ENCODE measurements at places on chromosomes 13 and 19. TPM values are rescaled to one million over a fixed set of nuclear protein-coding genes. Genes with fewer than 3 reads are reported as not detected.

SBSN gene
- not detected for total RNA-seq

CAPS gene
- 18.6 TPM for total RNA-seq

CYP4F2 gene
- total RNA-seq, result 8.5 TPM

YJU2 gene
- total RNA-seq, result 18.1 TPM

CEACAM19 gene
- total RNA-seq, result 6.5 TPM

PRTN3 gene
- not detected for total RNA-seq

ZNF793 gene
- 3.2 TPM for total RNA-seq

GRCh38 chr19:43532571-43532961, 422 bp upstream of the ZNF575 start:
- peak; percentile 83 for DNase-seq

DNA sequence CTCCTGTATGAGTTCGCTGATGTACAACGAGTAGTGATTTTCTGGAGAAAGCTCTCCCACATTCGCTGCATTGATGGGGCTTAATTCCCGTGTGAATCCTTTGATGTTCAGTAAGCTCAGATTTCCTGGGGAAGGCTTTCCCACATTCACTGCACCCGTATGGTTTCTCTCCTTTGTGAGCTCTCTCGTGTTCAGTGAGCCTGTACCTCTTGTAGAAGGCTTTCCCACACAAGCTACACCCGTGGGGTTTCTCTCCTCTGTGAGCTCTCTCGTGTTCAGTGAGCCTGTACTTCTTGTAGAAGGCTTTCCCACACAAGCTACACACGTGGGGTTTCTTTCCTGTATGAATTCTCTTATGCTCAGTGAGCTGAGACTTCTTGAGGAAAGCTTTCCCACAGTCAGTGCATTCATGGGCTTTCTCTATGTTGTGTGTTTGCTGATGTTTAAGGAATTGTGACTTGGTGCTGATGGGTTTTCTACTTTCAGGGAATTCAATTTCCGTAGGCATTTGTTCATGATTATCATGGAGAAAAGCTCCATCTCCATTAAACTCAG, 3.5 kb upstream of the ZNF577 start:
- no peak for DNase-seq

- no peak for DNase-seq
Observed at GRCh38 chr13:96218475-96218874, 128.6 kb downstream of the HS6ST3 start.

DNA sequence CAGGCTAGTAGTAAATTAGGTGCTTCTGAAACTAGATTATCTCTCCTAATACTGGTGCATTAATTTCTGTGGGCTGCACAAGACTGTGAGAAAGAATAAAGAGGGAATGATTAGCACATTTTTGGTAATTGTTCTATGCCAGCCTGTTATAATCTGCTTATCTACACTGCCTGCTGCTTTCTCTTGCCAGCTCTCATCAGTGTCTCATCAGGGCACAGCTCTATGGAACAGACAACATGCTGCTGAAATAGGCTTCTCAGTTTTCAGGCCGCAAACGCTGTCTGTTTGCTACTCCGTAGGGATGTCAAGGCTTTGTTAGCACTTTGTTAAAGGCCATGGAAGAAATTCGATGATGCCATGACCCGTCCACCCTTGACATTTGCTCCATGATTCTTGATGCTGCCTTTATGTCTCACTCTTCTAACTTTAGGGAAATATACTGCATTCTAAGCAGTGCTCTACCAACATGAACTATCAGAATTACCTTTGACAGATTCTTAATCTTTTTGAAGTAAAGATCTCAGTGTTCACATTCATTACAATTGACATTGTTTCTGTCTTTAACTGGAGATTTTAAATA, 84.0 kb upstream of the PRR20A start:
- no peak for DNase-seq

DNA sequence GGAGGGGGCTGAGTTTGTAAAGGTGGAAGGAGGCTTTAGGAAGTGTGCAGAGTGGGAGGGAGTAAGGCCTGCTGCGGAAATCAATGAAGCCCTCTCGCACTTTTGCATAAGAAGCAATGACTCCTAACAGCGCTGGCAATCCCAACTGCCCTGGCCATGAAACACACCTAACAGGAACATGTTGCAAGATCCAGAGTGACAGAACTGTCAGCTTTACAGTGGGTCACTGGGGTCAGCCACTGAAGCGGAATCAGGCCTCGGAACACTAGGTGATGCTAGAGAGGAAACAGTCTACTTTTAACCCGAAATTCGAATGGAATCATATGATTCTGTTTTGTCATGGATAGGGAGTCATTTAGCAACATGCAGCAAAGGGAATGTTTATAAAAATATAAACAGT, 54.4 kb downstream of the FGF14 start:
- no peak for DNase-seq

GRCh38 chr19:33290956-33291622, 11.2 kb downstream of the CEBPA start:
- DNase-seq, result no peak

- no peak for DNase-seq
Observed at GRCh38 chr19:35287713-35288112, 4.2 kb upstream of the MAG start.

DNA sequence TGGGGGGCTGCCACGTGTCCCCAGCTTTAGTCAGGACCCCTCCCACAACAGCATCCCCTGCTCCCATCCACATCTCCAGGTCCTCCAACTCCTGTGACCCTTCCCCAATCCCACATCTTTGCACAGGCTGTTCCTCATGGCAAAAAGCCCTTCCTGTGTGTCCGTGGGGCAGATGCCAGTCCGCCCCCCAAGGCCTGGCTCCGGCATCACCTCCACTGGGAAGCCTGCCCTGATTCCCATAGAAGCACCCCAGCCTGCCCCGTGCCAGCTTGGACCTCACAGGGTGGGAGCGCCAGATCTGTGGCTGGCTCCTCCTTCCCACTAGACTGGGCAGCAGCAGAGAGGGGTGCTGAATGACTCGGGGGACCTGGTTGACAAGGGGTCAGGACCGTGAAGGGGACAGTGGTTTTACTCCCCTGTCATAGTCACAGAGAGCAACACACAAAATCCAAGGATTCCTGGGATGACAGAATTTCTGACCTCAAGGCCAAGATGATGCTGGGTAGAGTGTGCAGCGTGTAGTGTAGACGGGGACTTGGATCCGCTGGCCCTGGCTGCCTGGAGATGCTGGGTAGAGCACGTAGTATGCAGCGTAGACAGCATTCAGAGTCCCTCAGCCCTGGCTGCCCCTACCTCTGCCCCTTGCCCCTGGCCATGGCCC, 13.3 kb downstream of the KLF2 start:
- DNase-seq, result no peak

Measured in left colon (tissue), 2 donors.